ENCODE measurements at places on chromosomes 3 and 15.

DNA sequence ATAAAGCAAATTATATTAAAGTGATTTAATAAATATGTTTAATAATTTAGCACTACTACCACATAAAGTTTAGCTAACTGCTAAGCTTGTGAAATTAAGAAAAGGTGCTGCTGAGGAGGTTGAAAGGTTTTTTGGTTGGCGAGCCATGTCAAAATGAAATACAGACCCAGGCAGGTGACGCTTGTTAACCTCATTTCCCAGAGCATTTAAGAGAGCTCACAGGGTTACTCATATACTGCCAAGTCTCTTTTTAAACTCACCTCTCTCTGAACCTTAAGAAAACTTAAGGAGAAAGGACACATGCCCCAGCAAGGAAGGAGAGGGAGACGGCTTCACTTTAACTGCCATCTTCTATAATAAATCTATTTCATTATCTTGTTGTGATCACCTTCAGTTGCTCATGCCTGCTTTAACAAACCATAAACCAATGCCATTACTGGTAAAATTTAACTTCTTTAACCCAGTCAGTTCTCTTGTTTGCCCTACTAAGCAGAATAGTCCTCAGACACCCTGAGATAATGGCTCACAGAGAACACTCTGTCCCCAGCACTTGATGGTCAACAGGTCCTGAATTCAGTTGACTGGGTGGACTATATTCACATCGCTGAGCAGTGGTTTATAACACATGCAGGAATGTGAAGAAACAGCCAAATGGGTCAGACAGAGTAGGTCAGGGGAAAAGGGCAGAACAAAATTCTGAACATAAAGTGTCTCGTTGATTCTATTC lies 540.1 kb downstream of the UNC13C start:
- H3K27ac ChIP-seq, result no peak overlapping the region
- no peaks in the 10 kb centered on the region for H3K27me3 ChIP-seq
- no peak for DNase-seq
- H3K4me1 ChIP-seq, result no peaks in the 10 kb centered on the region
- no peaks in the 10 kb centered on the region for H3K36me3 ChIP-seq

DNA sequence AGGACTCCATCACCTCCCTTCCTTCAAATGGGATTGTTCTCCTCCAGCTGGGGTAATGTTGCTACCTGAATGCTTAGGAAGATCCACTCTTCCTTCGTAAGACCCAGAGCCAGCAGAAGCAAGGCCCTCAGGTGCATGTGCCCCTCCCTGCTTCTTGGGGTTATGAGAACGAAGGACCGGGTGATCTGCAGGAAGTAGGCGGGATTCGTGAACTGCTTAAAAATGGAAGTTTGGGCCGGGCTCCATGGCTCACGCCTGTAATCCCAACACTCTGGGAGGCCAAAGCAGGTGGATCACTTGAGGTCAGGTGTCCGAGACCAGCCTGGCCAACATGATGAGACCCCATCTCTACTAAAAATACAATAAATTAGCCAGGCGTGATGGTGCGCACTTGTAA lies 8.0 kb downstream of the TLR9 start:
- H3K27ac ChIP-seq, result peak overlapping the region; percentile 90
- no peaks in the 10 kb centered on the region for H3K27me3 ChIP-seq
- peaks cover 13% of the 10 kb centered on the region for H3K36me3 ChIP-seq
- peaks cover 64% of the 10 kb centered on the region for H3K4me1 ChIP-seq

- peaks cover 19% of the 10 kb centered on the region for H3K36me3 ChIP-seq
- no peak overlapping the region for H3K4me3 ChIP-seq
- H3K4me1 ChIP-seq, result no peaks in the 10 kb centered on the region
- DNase-seq, result no peak
- no peak overlapping the region for H3K27ac ChIP-seq
Observed at GRCh38 chr15:77201665-77202064, 130.8 kb upstream of the TSPAN3 start.

DNA sequence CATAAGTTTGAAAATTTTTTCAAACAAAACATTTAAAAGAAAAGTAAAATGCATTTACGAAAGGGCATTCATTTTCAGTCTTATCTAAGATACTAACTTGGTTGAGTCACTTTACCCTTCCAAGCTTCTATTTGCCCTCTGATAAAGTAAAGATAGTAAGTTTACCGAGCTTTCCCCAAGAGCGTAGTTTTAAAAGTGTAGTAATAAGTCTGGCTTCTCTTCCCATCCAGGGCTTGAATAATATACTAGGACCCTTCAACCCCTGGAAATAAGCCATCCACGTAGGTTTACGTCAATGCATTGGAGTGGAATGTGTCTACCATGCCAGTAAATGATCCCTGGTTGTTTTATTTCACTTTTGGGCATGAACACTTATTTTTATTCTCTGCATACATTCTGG lies 608.3 kb downstream of the NTRK3 start:
- H3K4me3 ChIP-seq, result no peak overlapping the region
- H3K27ac ChIP-seq, result no peak overlapping the region
- no peaks in the 10 kb centered on the region for H3K36me3 ChIP-seq
- no peaks in the 10 kb centered on the region for H3K27me3 ChIP-seq
- no peaks in the 10 kb centered on the region for H3K4me1 ChIP-seq

DNA sequence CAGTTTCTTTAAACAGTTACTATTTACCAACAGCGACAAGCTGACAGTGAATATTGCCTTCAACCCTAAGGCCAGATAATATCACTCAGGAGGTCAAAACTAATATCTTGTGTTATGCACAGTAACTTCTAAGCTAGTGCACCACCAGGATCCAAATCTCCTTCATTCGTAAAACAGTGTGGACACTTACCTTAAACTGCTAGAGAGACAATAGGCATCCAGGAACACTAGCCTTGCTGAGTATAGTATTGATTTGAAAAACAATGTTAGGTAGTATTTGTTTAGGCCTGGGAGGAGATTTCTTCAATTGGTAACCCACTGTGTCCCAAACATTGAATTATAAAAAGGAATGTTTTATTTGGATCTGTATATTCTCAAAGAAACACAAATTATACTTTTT lies 707.9 kb upstream of the UBE2E2 start:
- DNase-seq, result no peak
- no peaks in the 10 kb centered on the region for H3K4me1 ChIP-seq
- H3K27me3 ChIP-seq, result no peaks in the 10 kb centered on the region
- H3K4me3 ChIP-seq, result no peak overlapping the region

- no peak overlapping the region for H3K27ac ChIP-seq
- no peaks in the 10 kb centered on the region for H3K27me3 ChIP-seq
- H3K36me3 ChIP-seq, result no peaks in the 10 kb centered on the region
- DNase-seq, result no peak
- no peaks in the 10 kb centered on the region for H3K4me1 ChIP-seq
Observed at GRCh38 chr15:69742361-69742760, 289.7 kb downstream of the RPLP1 start.

DNA sequence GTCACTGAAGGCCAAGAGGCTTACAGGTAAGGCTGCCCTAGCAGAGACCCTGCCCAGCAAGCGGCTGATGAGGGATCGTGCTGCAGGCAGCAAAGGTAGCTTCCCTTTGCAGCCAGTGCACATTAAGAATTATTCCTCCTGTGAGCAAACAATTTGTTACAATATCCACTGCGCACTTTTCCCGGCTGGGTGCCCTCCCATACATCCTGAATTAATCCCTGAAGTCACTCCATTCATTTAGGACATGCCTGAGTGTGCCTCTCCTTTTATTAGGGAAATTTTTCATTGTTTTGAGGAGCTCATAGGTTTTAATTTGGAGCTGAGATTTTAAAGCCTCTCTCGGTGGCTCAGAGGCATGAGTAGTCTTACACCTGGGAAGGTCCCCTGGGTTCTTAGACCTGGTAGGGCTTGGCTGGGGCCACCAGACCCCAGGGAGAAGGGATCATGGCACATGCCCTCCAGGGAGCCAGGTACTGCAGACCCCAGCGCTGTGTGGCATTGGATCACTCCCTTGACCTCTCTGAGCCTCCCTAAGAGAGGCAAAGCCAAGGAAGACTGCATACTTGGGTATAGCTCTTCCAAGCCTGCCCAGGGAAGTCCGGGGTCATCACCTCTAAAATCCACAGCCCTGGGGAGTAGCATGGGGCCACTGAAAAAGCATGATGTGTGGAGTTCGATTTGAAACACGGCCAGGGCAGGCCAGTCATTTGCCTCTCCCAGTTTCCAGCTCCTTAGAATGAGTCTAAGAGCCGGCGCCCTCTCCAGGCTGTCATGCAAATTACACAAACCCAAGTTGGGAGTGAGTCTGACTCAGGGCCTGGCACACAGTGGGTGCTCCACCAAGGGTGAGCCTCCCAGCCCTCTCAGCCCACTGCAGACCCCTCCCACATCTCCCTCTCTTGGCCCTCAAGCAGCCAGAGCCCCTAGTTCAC lies 151.9 kb upstream of the LINGO1 start:
- no peak overlapping the region for H3K27ac ChIP-seq
- H3K36me3 ChIP-seq, result no peaks in the 10 kb centered on the region
- H3K27me3 ChIP-seq, result no peaks in the 10 kb centered on the region
- H3K4me1 ChIP-seq, result no peaks in the 10 kb centered on the region
- H3K4me3 ChIP-seq, result no peak overlapping the region

GRCh38 chr3:33758281-33758680 lies 40.1 kb upstream of the PDCD6IP start:
- DNase-seq, result no peak
- H3K4me1 ChIP-seq, result no peaks in the 10 kb centered on the region
- H3K36me3 ChIP-seq, result no peaks in the 10 kb centered on the region
- no peak overlapping the region for H3K4me3 ChIP-seq
- no peaks in the 10 kb centered on the region for H3K27me3 ChIP-seq
- no peak overlapping the region for H3K27ac ChIP-seq

- no peaks in the 10 kb centered on the region for H3K27me3 ChIP-seq
- no peak for DNase-seq
- H3K4me1 ChIP-seq, result peaks cover 47% of the 10 kb centered on the region
- H3K4me3 ChIP-seq, result peak overlapping the region; percentile 61
- peak overlapping the region; percentile 89 for H3K27ac ChIP-seq
Observed at GRCh38 chr3:45593708-45594601, 596 bp upstream of the LIMD1 start.

GRCh38 chr3:65751123-65751700 lies 287.5 kb downstream of the MAGI1 start:
- no peaks in the 10 kb centered on the region for H3K36me3 ChIP-seq
- no peaks in the 10 kb centered on the region for H3K4me1 ChIP-seq
- DNase-seq, result no peak
- no peak overlapping the region for H3K4me3 ChIP-seq

DNA sequence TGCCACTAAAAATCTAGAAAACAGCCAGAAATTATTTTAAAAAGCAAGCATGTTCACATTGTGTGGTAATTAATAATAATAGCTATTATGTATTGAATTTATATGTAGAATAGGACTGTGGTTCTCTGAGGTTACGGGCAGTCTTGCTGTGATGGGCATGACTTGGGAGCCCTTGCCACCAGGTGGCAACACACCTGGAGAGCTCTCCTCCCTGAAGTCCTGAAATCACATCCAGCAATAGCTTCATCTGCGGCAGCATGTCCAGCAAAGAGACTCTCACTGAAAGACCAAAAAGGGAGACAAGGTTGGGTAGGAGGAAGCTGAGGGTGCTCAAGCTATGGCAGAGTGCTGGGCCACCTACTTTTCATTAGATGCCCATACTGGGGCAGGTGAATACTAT lies 206.8 kb upstream of the IL12A start:
- peaks cover 2% of the 10 kb centered on the region for H3K4me1 ChIP-seq
- H3K27me3 ChIP-seq, result no peaks in the 10 kb centered on the region
- H3K4me3 ChIP-seq, result no peak overlapping the region
- DNase-seq, result no peak

DNA sequence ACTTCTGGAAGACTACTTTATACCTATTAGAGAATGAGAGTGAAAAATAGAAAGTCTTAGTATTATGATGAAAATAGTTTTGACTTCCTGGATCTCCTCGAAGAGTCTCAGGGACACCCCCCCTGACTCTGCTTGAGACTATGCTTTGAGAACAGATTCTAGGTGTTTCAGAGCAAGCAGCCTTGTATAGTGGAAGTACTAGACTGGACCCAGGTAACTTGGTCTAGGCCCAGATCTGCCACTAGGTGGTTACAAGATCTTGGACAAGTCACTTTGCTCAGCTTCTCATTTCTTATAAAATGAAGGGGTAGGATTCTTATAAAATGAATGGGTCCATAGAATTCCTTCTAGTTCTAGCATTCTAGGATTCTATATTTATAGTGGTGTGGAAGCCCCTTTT lies 9.1 kb downstream of the ABHD5 start:
- H3K27me3 ChIP-seq, result no peaks in the 10 kb centered on the region
- DNase-seq, result no peak
- H3K4me3 ChIP-seq, result no peak overlapping the region
- H3K4me1 ChIP-seq, result peaks cover 39% of the 10 kb centered on the region

DNA sequence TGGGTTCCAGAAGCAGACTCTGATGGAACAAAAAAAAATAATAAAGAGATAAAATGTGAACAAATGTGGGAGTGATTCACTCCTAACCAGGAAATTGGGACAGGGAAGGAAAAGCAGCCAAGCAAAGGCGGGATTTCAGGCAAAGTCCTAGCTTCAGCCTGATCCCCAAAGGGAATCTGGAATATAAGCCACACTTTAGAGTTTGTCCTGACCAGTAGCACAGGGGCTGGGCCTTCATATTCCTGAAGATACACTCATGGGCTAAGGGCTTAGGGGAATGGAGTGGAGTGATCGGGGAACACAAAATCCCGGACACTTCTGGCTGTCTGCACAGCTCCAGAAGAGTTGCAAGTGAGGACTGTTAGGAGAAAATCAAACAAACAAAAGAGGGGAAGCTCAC lies 135.0 kb upstream of the COL8A1 start:
- H3K4me1 ChIP-seq, result peaks cover 23% of the 10 kb centered on the region
- H3K4me3 ChIP-seq, result no peak overlapping the region
- no peak overlapping the region for H3K27ac ChIP-seq
- H3K36me3 ChIP-seq, result no peaks in the 10 kb centered on the region

DNA sequence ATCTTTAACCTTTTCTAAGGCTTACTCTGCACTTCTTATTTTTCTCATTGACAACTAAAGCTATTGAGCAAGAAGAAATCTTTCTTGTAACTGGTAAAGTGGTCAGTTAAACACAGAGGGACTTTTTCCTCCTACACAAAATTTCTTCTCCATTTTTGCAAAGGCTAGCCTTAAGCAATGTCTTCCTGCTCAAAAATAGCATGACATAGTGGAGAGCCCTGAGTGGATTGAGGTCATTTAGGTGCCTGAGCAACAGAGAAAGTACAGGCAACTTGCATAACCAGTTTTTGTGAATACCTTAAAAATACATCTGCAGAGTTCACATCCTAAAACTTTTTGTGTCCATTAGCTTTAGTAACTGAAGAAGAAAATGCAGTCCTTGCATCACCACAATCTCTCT lies 144.7 kb upstream of the TTC14 start:
- no peaks in the 10 kb centered on the region for H3K27me3 ChIP-seq
- H3K27ac ChIP-seq, result no peak overlapping the region
- no peak for DNase-seq
- H3K4me3 ChIP-seq, result no peak overlapping the region
- no peaks in the 10 kb centered on the region for H3K36me3 ChIP-seq

GRCh38 chr15:79608066-79608864 lies 176.1 kb downstream of the MINAR1 start:
- H3K27ac ChIP-seq, result no peak overlapping the region
- H3K27me3 ChIP-seq, result peaks cover 12% of the 10 kb centered on the region
- H3K4me1 ChIP-seq, result no peaks in the 10 kb centered on the region
- no peaks in the 10 kb centered on the region for H3K36me3 ChIP-seq

All from esophagus squamous epithelium (tissue), 5 donors.